ENCODE measurements at places on chromosomes 2 and 18. TPM values are rescaled to one million over a fixed set of nuclear protein-coding genes. Genes with fewer than 3 reads are reported as not detected.

DNA sequence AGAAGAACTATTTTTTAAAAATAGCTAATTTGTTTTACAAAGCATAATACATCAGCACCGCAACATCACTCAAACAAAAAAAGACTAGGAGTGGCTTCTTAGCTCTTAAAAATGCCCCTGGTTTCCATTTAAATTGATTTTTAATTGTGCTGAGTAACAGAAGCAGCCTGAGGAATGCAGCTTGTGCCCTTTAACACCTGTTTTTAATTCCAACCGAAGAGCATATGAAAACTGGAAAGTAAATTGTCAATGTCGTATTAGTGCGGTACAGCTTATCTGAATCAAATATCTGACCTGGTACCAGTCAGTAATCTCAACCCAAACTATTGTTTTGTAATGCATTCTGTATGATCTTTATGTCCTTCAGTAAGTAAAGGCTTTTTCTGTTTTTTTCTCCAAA, 13.2 kb upstream of the CD302 start:
- no peak for DNase-seq

Gene SKOR2
- not detected for total RNA-seq

- DNase-seq = no peak
These were observed 199.7 kb downstream of the PIEZO2 start for GRCh38 chr18:10949655-10950054.

Gene PLEK
- 13.2 TPM for total RNA-seq

DNA sequence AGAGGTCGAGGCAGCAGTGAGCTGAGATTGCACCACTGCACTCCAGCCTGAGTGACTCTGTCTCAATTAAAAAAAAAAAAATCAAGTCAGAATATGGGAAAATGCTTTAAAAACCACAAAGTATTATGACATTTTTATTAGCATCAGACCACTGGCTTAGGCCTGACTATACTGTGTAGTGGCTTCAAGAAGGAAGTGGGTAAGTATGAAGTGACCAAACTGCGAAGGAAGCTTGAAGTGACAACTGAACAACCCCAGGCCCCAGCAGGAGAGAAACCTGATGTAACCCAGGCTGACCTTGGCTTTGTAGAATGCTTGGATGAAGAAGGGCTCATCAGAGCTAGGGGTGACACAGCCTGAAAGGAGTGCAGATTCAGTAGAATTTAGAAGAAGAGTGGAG, 21.4 kb upstream of the HAAO start:
- DNase-seq = no peak

DNA sequence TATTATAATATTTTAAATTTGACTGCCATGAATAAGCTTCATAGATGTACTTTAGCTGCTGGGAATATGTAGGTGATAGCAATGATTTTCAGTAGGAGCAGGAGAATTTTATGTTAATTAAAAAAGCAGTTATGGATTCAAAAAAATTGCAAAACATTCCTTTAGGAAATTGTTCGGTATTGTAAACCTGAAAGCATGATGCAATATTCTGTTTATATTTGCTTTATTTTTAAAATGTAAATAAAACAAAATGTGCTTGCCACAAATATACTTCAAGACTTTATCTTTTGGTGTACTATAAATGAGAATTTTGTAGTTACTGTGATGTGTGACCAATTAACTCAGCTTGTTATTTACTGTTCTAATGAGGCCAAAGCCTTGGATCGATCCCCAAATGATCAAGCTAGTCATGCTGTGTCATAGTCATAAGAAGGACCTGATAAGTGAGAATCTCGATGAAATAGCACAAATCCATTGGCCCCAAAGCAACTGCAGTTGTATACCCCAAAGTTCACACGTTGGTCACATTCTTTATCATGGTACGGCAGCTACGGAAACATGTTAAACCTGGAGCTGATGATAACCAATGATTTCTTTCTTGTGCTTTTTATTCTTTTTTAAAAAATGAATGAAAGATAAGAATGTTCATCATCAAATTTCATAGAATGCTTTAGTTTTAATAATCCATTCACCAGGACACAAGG, 23.6 kb upstream of the ATIC start:
- no peak for DNase-seq

Data from sigmoid colon (tissue), 7 donors.